SK-N-DZ (cell line): ENCODE measurements at places on chromosomes 3 and 15.

DNA sequence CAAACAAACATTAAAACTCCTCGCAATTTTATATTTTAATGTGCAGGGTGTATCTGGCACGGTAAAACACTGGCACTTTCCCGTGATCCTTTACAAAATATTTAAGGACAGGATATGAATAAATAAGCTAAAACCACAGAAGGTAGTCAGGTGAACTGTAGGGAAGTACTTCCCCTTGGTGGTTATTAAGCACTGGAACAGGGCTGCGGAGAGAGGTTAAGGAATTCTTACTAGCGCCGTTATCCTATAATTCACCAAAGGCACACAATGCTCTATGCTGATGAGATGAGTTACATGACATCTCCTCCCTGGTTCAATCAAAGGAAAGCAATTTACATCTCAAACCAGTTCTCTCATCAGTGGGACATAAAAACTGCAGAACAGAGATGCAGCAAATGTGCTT, 289.8 kb downstream of the ZBTB20 start:
- no peak for DNase-seq

DNA sequence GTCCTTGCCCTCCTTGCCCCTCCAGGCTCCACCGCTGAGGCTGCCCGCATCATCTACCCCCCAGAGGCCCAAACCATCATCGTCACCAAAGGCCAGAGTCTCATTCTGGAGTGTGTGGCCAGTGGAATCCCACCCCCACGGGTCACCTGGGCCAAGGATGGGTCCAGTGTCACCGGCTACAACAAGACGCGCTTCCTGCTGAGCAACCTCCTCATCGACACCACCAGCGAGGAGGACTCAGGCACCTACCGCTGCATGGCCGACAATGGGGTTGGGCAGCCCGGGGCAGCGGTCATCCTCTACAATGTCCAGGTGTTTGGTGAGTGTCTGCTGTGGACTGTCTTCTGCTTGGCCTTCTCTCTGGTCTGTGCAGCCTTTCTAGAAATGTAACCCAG, 61.0 kb downstream of the BOC start:
- no peak for DNase-seq

DNA sequence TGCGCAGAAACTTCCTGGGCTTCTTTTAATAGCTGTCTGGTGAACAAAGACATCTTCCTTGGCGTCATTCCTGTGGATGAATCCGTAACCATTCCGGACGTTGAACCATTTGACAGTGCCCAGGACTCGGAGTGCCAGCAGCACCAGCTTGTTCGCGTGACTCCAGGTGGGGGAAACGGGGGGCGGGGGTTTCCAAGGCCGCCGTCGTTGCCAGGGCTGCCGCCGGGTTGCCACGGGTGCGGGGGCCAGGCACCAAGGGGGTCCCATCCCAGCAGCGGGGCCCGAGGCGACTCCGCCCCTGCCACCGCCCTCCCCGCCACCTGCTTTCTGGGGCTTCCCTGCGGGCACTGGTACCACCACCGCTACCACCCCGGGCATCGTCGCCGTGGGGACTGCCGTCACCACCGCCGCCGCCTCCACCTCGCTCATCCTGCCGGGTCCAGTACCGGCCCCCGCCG, 22.8 kb downstream of the RGMA start:
- no peak for DNase-seq

- no peak for DNase-seq
These were observed 565.0 kb downstream of the MAGI1 start for GRCh38 chr3:65473736-65474135.

GRCh38 chr15:28260722-28261121, 61.3 kb downstream of the HERC2 start:
- DNase-seq = no peak

- no peak for DNase-seq
These were observed 38.0 kb downstream of the PIK3CB start for GRCh38 chr3:138796761-138797160.

GRCh38 chr3:127847236-127847720, 25.0 kb upstream of the MGLL start:
- no peak for DNase-seq

- no peak for DNase-seq
These were observed 9.6 kb downstream of the TRH start for GRCh38 chr3:129984125-129984524.

- DNase-seq = no peak
These were observed 1.2 kb downstream of the DAPK2 start for GRCh38 chr15:64045101-64045435.
